Urinary bladder (tissue), 4 donors: ENCODE measurements at places on chromosomes 6 and 20. TPM values are rescaled to one million over a fixed set of nuclear protein-coding genes. Genes with fewer than 3 reads are reported as not detected.
A peak's percentile ranks its signal among the peaks of the same experiment; 100 is the strongest.

The CST3 gene
- 166 TPM for total RNA-seq

DNA sequence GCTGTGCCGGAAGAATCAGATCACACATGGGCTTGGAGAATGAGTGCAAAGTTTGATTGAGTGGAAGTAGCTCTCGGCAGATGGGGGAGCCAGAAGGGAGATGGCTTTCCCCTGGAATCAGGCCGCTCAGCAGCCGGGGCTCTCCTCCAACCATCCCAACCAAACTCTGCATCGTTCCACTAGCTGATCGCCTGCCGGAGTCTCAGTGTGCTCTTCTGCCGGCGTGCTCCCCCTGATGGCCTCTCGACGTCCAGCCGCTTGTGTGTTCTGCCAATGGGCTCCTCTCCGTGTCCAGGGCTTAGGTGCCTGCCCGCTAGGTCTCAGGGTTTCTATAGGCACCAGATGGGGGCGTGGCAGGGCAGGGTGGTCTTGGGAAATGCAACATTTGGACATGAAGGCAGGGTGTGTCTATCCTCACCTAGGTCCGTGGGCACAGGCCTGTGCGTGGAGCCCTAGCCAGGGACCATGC, 4.9 kb upstream of the BIRC7 start:
- DNase-seq = peak; percentile 64

DNA sequence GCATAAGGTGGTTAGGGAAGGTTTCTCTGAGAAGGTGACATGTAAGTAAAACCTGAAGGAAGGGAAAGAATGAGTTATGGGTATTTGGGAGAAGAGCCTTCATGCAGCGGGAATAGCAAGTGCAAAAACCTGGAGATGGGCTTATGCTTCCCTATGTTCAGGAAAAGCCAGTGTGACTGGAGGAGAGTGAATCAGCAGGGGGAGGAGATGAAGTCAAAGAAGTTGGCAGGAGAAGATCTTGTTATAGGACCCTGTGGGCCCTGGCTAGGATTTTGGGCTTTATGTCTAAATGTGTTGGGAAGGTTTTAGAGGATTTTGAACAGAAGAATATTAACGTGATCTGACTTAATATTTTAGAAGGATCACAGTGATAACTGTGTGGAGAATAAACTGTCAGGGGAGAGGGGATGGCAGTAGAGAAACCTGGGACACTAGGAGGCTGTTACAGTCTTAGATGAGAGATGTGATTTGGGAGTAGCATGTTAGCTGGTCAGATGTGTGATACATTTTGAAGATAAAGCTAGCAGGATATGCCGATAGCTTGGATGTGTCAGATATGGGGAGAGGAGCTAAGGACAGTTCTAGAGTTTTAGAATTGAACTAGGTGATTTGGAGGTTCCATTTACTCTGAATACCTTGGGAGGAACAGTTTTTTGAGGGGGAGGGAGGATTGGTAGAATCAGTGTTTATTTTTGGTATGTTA, 41.0 kb downstream of the PHF3 start:
- no peak for DNase-seq

GRCh38 chr20:63031251-63032014, 24.7 kb upstream of the BHLHE23 start:
- DNase-seq = no peak

DNA sequence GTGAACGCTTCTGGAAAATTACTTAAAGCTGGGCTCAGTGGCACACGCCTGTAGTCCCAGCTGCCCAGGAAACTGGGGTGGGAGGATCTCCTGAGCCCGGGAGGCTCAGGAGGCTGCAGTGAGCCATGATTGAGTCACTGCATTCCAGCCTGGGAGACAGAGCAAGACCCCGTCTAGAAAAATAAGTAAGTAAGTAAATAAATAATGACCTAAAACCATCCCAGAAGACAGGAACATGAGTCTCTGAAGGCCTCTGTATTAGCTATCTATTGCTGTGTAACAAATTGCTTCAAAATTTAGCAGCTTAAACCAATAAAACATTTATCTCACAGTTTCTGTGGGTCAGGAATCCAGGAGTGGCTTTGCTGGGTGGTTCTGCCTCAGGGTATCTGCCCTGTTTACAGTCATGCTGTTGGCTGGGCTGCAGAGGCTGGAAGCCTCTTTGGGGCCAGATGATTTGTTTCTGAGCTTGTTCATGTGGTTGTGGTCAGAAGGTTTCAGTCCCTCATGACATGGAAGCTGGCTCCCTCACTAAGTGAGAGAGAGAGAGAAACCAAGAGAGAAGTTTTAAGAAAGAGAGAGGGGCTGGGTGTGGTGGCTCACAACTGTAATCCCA, 48.4 kb upstream of the NCOA3 start:
- no peak for DNase-seq
